ENCODE measurements at places on chromosomes 3 and 15. TPM values are rescaled to one million over a fixed set of nuclear protein-coding genes. Genes with fewer than 3 reads are reported as not detected.

ZNF620 gene
- 0.82 TPM for total RNA-seq

PLCH1 gene
- total RNA-seq: 0.03 TPM

AP3B2 gene
- total RNA-seq: 0.98 TPM

GOLGA8A gene
- 295 TPM for total RNA-seq

KNL1 gene
- 0.59 TPM for total RNA-seq

NR2E3 gene
- not detected for total RNA-seq

TM4SF18 gene
- not detected for total RNA-seq

Data from CD4-positive, alpha-beta T cell (primary cell).